ENCODE measurements at places on chromosomes 3 and 15. TPM values are rescaled to one million over a fixed set of nuclear protein-coding genes. Genes with fewer than 3 reads are reported as not detected.

ADGRG7 gene
- total RNA-seq = not detected

STX19 gene
- total RNA-seq = not detected

GTF2A2 gene
- total RNA-seq = 60.9 TPM

EPHA3 gene
- 0.62 TPM for total RNA-seq

ITIH4 gene
- 5.4 TPM for total RNA-seq

CCDC13 gene
- 1.2 TPM for total RNA-seq

CD96 gene
- 0.08 TPM for total RNA-seq

THSD4 gene
- 1.6 TPM for total RNA-seq

LRRIQ4 gene
- not detected for total RNA-seq

MYL3 gene
- 7.8 TPM for total RNA-seq

MRPL3 gene
- 130 TPM for total RNA-seq

Measured in myocyte (in vitro differentiated cells).